ENCODE measurements at places on chromosomes 3 and 15. TPM values are rescaled to one million over a fixed set of nuclear protein-coding genes. Genes with fewer than 3 reads are reported as not detected.

The ISLR2 gene
- not detected for total RNA-seq

The SEMA7A gene
- 1.0 TPM for total RNA-seq

The MKRN3 gene
- not detected for total RNA-seq

The NMB gene
- total RNA-seq: 6.6 TPM

The LTK gene
- total RNA-seq: 0.11 TPM

The CLDN18 gene
- not detected for total RNA-seq

The GOLGA8O gene
- 0.35 TPM for total RNA-seq

The CHP1 gene
- total RNA-seq: 52.4 TPM

The SLC12A1 gene
- not detected for total RNA-seq

The COL6A6 gene
- not detected for total RNA-seq

The SCN5A gene
- not detected for total RNA-seq

The DUOX1 gene
- not detected for total RNA-seq

The HYPK gene
- total RNA-seq: 53.6 TPM

The ATP13A5 gene
- total RNA-seq: not detected

The KLF15 gene
- total RNA-seq: 35.0 TPM

The KNG1 gene
- total RNA-seq: not detected

The EXD1 gene
- total RNA-seq: not detected

The DNAH1 gene
- total RNA-seq: 5.8 TPM

The OR4M2 gene
- not detected for total RNA-seq

The FETUB gene
- not detected for total RNA-seq

The CHRM5 gene
- not detected for total RNA-seq

The GHSR gene
- not detected for total RNA-seq

The UBAP1L gene
- total RNA-seq: 8.7 TPM

The CLRN1 gene
- total RNA-seq: not detected

The PIERCE2 gene
- total RNA-seq: 3.1 TPM

The ROPN1 gene
- not detected for total RNA-seq

Measured in OCI-LY7 (cell line).